Activated T-cell treated with anti-CD3 and anti-CD28 coated beads, Interleukin-2, amount 50 U/mL, for 24 hours (primary cell): ENCODE measurements at places on chromosomes 2 and 18.

- no peak for DNase-seq
These were observed 12.7 kb downstream of the ACOXL start for GRCh38 chr2:110745048-110745447.

- no peak for DNase-seq
These were observed 97.1 kb downstream of the TEX51 start for GRCh38 chr2:126995621-126996377.

- no peak for DNase-seq
These were observed 41.0 kb upstream of the ASAP2 start for GRCh38 chr2:9165625-9166024.

DNA sequence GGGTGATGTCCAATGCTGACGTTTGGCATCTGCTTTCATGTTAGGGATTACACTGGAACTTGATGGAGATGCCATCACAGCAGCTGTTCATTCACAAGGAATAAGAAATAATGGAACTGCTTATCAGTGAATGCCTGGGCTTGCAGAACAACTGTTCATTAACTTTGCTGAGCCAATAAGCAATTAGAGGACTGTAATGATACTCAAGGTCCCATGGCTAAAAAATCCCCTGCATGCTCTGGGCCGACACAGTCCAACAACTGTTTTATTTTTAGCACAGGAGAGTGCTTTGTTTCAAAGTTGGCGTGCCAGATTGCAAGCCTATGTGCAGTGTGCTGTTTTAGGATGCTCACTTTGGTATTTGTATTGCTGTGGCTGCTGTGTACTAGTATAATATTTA, 408.0 kb upstream of the RGPD4 start:
- no peak for DNase-seq

GRCh38 chr2:122660786-122661634, 905.6 kb downstream of the TSN start:
- no peak for DNase-seq

DNA sequence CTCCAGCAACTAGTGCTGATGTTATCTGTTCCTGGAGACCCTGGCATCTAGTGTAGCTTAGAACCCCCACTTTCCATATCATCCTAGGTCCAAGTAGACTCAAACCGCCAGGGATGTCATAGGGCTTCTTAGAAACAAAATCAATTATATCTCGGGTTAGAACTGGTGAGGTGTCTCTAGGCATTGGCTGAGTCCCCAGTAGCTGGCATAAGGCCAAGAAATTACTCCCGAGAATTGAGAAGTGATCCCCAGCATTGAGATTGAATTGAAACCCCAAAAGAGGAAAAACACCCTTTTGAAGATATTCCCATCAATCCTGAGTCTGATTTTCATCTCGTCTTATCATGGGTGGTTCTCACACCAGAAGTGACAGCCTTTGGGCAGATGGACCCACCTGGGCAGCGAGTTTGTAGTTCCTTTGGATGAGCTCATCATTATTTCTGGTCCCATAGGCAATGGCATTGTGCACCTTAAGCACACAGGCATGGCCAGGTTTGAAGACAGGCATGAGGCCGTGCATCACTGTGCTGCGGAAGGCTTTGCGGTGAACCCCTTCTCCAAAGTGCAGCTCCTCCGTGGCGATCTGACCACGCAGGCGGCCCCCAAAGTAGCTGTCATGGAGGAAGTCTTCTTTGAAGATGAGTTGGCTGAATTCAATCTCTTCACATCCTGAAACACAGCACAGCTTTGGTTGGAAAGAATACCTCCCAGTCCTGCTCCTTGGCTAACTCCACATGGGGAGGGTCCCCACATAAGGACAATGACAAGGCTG, 112.2 kb downstream of the ALPK2 start:
- no peak for DNase-seq
